ENCODE measurements at places on chromosomes 1 and 21.

DNA sequence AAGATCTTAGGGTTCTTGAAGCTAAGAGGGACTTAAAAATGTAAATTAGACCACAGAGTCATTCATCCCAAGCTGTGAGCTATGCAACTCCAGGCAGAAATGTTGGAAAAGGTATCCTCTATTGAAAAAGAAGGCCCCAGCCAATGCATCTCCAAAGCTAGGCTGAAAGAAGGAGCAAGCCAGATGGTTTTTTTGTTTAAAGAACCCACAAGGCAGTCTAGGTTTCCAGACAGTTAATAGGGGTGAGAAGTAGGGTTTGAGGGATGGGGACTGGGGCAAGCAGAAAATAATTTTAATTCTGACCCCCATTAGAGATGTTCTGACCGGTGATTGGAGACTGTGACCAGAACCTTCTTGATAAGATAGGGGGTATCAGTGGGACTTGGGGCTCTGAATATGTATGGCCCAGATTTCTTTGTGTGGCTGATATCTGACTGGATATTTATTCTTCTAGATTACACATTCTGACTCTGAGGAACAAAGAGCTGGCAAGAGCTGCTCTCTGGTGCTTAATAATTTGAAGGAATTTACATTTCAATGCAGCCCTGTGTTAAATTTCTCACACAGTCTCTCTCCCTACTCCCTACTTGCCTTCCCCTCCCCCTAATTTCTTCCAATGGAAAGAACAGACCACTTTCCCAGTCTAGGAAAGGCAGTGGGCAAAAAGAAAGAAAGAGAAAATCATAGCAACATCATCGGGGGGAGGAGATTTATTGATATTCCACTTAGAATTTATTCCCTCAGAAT is 104.9 kb downstream of the NUF2 start:
- no peak for DNase-seq

DNA sequence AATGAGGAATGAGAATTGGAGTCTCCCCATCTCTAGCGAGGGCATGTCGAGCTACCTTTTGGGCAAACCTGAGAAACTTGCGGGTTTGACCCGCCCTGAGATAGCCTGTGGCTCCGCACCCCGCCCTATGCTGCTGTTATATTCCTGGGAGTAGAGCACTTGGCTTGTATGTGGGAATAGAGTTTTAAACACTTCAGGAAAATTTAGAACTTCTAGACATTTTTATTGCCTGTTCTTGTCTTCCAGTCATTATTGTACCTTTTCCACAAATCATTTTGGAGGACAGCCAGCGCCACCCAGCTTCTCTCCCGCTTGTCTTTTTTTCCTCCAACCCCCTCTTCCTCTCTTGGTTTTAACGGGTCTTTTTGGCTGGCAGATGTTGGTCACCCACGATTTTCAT is 738 bp downstream of the GNPAT start:
- no peak for DNase-seq

GRCh38 chr21:36628761-36629460 is 70.0 kb upstream of the SIM2 start:
- DNase-seq = no peak

DNA sequence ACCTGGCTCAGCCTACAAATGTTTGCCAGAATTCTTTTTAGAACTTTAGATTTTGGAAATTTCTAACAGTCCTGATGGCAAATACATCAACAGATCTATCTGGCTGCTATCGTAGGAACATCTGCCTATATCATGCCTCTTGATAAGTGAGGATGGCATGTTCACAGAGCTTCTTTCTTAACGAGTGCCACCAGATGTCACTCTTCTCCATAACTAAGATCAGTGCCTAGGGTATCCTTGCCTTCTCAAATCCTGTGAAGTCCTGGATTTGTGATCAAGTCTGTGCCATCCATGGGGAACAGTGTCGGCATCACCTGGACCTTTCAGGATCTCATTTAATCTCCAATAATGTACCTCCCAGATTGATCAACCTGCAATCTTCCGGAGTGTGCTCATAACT is 36.5 kb upstream of the CD5L start:
- DNase-seq = no peak

GRCh38 chr21:30986965-30987364 is 51.3 kb downstream of the KRTAP19-8 start:
- no peak for DNase-seq
